ENCODE measurements at places on chromosomes 5 and 9.

- no peak for DNase-seq
Measured at GRCh38 chr5:135161221-135161620, 127.2 kb upstream of the PITX1 start.

GRCh38 chr9:504921-505740 lies 290.5 kb downstream of the DOCK8 start:
- DNase-seq, result no peak

DNA sequence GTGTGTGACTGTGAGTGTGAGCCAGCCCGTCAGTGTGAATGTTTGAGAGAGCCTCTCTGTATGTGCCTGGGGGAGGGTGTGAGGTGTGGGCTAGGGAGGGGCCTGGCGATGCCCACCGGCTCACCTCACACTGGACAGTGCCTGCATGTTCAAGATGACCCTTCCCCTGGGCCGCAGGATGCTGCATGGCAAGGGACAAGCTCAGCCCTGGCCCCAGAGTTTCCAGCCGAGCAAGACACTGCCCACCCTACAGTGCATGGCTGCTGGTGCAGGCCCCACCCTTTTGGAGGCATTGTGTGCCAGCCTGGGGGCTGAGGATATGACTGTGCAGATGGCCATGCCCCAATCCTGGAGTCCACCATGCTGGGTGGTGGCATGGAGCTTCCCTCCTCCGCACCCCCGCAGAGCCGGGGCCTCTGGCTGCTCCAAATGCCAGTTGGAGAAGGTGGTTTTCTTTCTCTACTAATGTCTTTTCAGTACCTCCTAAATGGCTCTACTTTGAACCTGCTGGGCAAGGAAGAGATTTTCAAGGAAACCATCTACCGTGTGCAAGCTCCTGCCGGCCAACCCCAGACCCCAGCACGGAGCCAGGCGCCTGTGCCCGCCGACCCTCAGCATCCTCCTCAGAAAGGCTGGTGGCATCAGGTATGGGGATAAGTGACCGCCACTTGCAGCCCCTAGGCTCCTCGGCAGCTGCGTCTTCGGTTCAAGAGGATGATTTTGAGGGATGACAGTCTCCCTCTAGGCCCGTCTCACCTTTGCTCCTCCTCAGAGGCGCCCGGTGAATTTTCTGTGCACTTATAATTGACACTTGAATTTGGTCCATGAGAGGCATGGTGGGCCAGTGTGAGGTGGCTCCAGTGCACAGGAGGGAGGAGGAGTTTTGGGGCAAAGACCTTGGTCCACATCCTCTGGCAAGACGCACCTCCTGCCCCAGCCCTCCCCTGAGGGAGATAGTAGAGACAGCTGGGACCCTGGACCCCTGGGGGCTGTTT lies 27.7 kb downstream of the FGD3 start:
- no peak for DNase-seq

DNA sequence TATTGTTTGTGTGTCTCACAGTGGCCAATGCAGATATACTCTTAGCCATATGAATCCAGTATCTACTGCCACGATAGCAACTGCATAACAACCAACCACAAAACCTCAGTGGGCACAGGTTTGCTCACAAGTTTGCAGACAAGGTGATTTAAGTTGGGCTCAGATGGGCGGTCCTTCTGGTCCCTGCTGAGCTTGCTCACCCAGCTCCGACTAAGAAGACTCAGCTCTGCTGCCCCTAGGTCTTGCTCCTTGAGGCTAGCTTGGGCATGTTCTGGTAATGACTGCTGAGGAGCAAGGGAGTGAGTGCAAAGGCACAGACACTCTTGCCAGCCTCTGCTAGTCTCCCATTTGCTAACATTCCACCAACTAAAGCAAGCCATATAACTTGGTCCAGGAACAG lies 52.6 kb downstream of the MTX3 start:
- no peak for DNase-seq

DNA sequence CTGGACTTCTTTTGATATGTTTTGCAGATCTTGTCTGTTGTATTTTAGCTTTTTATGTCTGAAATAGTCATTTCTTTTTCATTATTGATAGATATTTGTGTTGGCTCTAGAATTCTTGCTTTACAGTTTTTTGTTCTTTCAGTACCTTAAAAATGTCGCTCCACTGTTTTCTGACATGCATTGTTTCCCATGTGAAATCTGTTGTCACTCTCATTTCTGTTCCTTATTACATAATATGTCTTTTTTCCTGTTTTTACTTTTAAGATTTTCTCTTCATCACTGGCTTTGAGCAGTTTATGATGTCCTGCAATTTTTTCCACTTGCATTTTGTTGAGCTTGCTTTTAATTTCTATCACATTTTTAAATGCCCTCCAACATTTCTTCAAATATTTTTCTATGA lies 270.4 kb upstream of the TARS1 start:
- DNase-seq, result no peak

- DNase-seq, result no peak
Measured at GRCh38 chr9:16099732-16100536, 547.1 kb downstream of the CCDC171 start.

GRCh38 chr5:60470881-60471280 lies 229.1 kb downstream of the DEPDC1B start:
- no peak for DNase-seq

DNA sequence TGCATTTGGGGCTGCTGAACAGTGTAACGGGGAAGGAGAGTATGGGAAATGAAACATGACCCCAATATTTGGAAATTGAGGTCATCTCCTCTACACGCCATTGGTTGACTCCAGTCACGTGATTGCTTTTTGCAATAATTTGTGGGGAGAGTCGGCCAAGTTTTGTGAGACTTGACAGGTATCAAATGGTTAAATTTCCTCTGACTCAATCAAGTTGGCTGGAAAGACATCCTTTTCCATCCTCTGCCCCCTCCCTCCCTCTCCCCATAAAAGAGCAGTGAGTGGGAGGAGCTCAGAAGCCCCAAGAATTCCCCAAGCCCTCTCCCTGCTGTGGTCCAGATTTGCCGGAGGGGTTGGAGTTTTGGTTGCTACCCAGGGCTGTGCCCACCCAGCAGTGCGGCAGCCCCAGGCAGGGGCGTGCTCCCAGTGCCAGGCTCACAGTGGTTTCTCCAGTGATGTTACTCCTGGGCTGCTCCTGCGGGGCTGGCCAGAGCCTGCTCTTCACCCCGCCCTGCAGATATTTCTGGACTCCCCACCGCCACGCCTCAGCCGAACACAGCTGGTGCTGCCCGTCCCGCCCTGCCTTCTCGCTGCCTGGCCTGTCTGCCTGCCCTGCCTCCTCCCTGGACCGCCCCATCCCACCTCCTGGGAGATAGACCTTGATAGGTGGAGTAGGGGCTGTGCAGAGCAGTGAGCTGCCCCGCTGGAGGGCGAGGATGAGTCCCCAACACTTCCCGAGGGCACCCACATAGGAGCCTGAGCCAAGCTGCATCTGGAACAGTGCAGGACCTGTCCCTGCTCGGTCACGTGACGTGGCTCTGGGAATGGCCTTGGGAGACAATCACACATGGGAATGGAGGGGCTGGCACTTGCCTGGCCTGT lies 3.4 kb downstream of the COL5A1 start:
- no peak for DNase-seq

- DNase-seq, result no peak
Measured at GRCh38 chr9:93686127-93686879, 109.9 kb downstream of the PHF2 start.

- no peak for DNase-seq
Measured at GRCh38 chr5:128276537-128277216, 193.1 kb downstream of the SLC12A2 start.

GRCh38 chr5:115599502-115599901 lies 2.8 kb downstream of the TICAM2 start:
- peak; percentile 35 for DNase-seq

GRCh38 chr5:159301466-159301865 lies 28.8 kb downstream of the IL12B start:
- no peak for DNase-seq

- DNase-seq, result no peak
Measured at GRCh38 chr5:150305557-150305956, 2.9 kb upstream of the ARSI start.

DNA sequence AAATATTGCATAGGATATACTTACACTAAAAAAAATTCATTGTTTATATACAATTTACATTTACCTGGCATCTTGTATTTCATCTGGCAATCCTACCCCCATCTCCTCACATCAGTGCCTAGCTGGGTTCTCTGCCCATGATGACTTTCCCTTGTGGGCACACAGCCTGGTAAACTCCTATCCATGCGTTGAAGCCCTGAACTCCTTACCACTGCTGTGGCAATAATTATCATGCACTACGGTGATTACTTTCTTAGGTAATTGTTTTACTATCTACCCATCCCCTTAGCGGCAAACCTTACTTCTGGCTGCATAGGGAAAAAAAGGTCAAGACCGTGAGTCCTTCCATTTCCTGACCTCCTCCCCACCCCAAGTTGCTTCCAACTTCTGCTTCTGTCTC lies 63.6 kb upstream of the DAB2IP start:
- DNase-seq, result no peak

DNA sequence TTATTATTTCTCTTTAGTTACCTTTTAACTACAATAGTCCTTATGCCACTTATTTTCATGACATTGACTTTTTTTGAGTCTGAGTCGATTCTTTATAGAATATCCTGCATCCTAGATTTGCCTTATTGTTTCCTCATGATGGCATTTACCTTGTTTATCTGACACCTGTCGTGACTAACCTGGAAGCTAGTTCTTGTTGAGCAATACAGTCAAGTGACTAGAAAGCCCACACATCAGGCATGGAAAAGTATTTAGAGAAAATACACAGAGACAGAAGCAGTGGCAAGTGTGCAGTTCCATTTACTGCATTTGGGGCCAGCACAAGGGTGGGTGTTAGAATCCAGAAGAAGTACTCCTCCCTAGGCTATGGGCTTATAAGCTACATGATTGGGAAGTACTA lies 97.8 kb downstream of the ERMP1 start:
- DNase-seq, result no peak

DNA sequence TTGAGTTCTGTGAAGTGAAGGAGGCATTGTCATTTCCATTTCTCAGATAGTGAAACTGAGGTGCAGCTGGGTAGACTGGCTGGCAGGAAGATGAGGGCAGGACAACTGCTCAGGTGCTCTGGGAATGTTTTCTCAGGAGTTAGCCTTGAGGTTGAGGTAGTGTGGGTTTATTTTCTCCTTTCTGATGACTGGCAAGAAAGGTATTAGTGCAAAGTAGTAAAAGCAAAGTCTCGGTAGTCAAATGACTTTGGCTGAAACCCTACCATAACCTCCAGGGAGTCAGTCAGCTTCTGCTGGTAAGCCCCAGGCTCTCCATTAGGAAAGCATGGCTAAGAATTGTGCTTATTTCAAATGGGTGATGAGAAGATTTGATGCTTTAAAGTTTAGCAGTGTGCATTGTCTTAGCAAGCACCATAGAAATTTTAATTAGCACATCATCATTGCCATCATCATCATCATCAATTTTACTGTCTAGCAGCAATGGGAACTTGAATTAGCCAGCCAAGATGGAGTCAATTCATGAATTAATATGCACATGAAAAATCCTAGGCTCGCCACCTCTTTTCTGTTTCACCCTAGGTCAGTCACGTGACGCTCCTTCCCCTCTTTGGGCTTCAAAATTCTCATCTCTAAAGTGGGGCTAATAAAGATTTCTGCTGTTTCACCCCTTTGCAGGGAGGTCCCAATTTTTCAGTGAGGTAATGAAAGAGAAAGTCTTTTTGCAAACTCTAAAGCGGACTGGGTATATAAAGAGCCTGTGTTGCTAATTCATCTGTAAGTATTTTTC lies 10.7 kb upstream of the PAPPA start:
- DNase-seq, result no peak

GRCh38 chr9:128370367-128370751 lies 815 bp upstream of the URM1 start:
- DNase-seq, result no peak

- no peak for DNase-seq
Measured at GRCh38 chr5:14676320-14676719, 11.8 kb downstream of the OTULIN start.

- DNase-seq, result no peak
Measured at GRCh38 chr5:6772886-6773285, 59.7 kb downstream of the TENT4A start.

GRCh38 chr5:172229904-172230303 lies 35.9 kb downstream of the EFCAB9 start:
- no peak for DNase-seq

DNA sequence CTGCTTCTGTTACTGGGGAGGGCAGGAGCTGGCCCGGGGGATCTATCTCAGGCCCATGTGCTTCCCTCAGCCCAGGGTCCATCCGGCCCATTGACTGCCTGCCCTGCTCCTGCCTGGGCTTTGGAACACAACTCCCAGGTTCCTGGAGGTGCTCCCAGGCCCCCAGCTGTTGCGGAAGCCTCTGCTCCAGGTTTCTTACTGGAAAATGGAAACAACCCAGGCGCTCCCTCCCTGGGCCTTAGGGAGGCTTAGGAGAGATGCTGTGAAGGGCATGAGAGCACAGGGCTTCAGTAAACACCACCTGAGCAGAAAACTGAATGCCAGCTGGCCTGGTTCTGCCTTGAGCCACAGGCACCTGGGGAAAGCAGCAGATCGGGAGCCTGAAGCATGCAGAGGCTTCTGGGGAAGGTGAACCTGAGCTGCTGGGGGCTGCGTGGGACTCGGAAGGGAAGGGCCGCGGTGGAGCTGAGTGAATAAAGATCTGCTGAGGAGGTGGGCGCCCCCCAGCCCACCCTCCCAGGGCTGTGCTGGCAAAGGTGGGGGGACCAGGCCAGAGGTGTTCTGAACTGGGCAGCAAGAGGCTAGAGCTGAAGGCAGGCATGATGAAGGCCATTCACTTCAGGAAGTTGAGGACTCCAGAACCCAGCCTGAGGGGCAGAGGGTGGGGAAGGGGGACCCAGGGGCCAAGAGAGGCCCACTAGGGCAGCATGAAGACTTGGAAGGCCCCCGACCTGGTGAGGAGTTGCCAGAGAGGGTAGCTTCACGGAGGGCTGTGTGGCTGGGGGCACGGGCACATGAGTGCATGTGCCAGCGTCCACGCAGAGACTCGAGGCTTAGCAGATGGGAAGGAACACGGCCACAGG lies 64.8 kb downstream of the SHB start:
- DNase-seq, result no peak

GRCh38 chr5:81365541-81365940 lies 28.4 kb downstream of the ACOT12 start:
- DNase-seq, result no peak

DNA sequence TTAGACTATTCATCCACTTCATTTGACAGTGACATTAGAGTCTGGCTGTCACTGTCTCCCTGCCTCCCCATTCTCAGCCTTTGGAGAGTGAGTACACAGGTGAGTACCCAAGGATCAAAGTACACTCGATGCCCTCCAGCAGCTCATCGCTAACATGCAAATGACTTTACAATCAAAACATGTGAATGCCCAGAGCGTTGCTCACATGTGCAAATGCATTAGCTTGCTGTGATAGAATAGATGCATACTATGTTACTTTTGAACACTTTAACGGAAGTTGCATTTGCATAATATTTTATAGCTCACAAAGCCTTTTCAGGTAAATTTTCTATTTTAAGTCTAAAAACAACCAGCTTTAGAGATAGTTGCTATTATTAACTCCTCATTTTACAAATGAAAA lies 107.6 kb downstream of the SYK start:
- no peak for DNase-seq

DNA sequence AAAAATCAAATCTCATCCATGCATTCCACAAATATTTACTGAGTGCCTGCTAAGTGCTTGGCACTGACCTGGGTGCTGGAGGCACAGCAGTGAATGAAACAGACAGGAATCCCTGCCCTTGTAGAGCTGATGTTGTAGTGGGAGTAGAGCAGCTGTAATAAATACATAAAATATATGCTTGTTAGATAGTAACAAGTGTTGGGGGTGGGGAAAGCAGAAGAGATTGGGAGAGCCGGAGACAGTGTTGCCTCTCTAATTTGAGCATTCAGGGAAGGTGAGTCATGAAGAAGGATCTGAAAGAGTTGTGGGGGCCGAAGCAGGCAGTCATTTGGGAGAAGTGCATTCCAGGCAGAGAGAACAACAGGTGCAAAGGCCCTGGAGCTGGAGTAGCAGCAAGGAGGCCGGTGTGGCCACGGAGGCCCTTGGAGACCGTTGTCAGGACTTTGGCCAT lies 97.9 kb downstream of the ZNF618 start:
- no peak for DNase-seq

All from Right ventricle myocardium inferior (tissue), 1 donor.